ENCODE measurements at places on chromosomes 12 and 14. TPM values are rescaled to one million over a fixed set of nuclear protein-coding genes. Genes with fewer than 3 reads are reported as not detected.

POTEM gene
- total RNA-seq, result not detected

LBHD2 gene
- not detected for total RNA-seq

GRCh38 chr14:78701246-78701645, 531.1 kb downstream of the NRXN3 start:
- no peaks in the 10 kb centered on the region for H3K36me3 ChIP-seq
- H3K27ac ChIP-seq, result no peak overlapping the region
- H3K4me1 ChIP-seq, result no peaks in the 10 kb centered on the region
- H3K4me3 ChIP-seq, result no peak overlapping the region

- H3K27ac ChIP-seq, result no peak overlapping the region
- no peak overlapping the region for H3K4me3 ChIP-seq
- no peak for DNase-seq
- no peaks in the 10 kb centered on the region for H3K36me3 ChIP-seq
- H3K4me1 ChIP-seq, result no peaks in the 10 kb centered on the region
These were observed 14.0 kb upstream of the MUCL1 start for GRCh38 chr12:54840244-54840865.

DNA sequence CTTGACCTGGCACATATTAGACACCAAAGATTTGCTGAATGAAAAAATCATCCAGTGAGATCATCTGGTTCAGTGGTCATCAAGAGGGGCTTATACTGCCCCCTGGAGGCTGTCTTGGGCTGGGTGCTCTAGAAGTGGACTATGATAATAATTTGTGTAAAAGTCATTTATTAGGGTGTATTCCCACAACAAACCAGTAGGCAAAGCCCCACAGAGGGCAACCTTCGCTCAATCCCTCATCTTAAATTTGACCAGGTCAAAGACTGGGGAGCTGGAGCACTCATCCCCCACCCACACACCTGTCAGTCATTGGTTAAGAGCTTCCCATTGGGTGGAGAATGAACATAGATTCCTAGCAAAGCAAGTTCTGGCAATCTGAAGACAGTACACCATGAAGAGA, 20.0 kb upstream of the FICD start:
- no peak for DNase-seq
- no peaks in the 10 kb centered on the region for H3K36me3 ChIP-seq
- H3K4me3 ChIP-seq, result no peak overlapping the region
- H3K27ac ChIP-seq, result no peak overlapping the region
